ENCODE measurements at places on chromosomes 2 and 18.

DNA sequence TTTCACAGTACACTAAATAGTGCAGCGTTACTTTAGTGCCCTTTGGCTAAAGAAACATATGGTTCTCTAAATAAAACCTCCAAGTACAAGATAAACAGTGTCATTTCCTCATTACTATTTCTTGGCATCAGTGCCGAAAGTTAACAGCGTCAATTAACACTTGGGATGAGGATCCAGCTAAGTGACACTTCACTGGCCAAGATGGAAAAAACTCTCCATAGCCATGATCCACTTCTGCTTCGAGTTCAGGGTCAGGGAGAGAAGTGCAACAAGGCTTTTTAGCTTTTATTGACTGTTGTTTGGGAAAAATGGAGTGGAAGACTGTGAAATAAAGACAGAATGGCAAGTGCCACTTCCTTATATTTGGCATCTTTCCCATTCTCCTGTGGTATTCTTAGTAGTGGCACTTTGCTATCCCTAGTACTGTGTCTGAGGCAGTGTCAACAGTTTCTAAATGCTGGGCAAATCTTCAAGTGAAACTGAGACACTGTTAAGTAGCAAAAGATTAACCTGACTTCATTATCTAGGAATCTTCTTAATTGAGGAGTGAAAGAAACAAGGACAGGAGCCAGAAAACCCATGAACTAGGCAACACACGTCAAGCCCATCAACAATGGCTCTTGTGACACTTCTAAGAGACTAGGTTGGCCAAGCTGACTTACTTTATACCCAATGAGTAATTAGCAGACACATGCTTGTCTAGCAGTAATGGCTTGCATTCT is 222.5 kb upstream of the SESTD1 start:
- DNase-seq: peak; percentile 8

DNA sequence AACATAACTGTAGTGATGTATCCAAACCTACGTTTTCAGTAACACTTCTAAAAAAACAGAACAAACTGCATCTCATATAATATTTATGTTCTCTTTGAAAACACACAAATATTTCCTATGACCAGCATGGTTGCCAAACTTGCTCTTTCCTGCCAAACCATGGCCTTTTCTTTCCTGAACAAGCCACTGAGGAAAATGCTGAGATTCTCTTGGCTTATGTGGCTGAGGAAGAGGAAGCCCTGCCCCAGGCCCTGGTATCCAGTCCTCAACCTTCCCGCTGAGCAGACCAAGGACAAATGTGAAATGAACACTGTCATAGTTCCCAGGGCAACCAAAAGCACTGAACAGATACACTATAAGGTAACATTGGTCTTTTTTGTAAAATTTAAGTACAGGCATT is 35.9 kb upstream of the NARS1 start:
- DNase-seq: no peak

- peak; percentile 6 for DNase-seq
Measured at GRCh38 chr18:39751921-39752320, 2186.3 kb upstream of the CELF4 start.

GRCh38 chr2:36123995-36124394 is 231.6 kb upstream of the CRIM1 start:
- no peak for DNase-seq

DNA sequence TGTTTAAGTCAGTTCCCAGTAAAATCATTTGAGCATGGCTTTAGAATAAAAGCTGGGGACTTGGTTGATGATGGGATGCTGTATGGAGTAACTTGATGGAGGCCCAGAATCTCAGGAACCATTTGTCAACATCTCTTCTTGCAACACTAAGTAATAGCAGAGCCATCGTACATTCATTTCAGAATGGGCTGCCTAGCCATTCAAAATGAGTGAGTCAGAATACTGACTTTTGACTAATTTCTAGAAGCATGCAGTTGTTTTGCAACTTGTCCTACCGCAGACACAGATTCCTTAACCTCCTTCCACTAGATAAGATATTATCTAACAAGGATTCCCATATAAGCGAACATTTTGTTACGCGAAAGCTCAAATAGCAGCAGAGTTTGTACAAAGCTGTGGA is 229.5 kb downstream of the CNTNAP5 start:
- DNase-seq: no peak
